GM18507 (cell line): ENCODE measurements at places on chromosomes 4 and X.

- DNase-seq, result no peak
These were observed 460.5 kb downstream of the CENPC start for GRCh38 chr4:67084783-67085182.

GRCh38 chr4:45442466-45442865 lies 681.4 kb downstream of the GABRG1 start:
- DNase-seq, result no peak

DNA sequence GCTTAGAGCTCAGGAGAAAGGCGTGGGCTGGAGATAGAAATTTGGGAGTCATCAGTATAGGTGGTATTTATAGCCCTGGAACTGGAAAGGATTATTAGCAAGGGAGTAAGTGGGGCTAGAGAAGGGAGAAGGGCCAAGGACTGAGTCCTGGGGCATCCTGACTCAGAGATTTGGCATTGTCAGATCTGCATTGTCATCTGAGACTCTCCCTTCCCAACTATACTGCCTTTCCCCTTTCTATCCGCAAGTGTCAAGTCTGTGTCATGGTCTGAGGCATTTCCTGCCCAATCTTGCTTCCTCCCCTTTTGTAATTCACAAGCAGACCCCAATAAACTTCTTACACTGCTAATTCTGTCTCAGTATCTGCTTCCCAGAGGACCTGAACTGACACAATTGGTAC lies 24.4 kb upstream of the SLC25A43 start:
- DNase-seq, result no peak

- DNase-seq, result no peak
These were observed 35.1 kb upstream of the TACR3 start for GRCh38 chr4:103754844-103755243.

GRCh38 chr4:124685851-124686250 lies 26.7 kb downstream of the ANKRD50 start:
- DNase-seq, result no peak
